ENCODE measurements at places on chromosomes 7 and 10. TPM values are rescaled to one million over a fixed set of nuclear protein-coding genes. Genes with fewer than 3 reads are reported as not detected.

- no peak for DNase-seq
Observed at GRCh38 chr7:22343612-22344011, 13.3 kb downstream of the RAPGEF5 start.

GRCh38 chr10:74871595-74872382, 45.4 kb downstream of the KAT6B start:
- DNase-seq, result no peak

- no peak for DNase-seq
Observed at GRCh38 chr10:127880557-127880956, 12.2 kb downstream of the CLRN3 start.

DNA sequence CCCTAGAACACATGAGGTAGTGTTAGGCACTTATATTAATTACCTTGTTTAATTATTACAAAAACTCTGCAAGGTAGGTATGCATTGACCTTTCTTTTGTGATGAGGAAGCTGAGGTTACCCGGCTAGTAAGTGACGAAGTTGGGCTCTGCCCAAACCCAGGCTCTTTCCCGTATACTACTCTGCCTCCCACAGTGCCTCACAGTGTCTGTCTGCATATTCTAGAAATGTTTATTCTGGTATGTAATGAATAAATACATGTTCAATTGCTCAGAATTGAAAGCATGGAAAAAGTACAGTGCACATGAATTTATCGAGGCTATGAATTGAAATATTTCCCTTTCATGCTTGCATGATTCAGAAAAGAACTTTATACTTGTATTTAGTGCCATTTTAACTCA, 304.9 kb downstream of the PHTF2 start:
- no peak for DNase-seq

DNA sequence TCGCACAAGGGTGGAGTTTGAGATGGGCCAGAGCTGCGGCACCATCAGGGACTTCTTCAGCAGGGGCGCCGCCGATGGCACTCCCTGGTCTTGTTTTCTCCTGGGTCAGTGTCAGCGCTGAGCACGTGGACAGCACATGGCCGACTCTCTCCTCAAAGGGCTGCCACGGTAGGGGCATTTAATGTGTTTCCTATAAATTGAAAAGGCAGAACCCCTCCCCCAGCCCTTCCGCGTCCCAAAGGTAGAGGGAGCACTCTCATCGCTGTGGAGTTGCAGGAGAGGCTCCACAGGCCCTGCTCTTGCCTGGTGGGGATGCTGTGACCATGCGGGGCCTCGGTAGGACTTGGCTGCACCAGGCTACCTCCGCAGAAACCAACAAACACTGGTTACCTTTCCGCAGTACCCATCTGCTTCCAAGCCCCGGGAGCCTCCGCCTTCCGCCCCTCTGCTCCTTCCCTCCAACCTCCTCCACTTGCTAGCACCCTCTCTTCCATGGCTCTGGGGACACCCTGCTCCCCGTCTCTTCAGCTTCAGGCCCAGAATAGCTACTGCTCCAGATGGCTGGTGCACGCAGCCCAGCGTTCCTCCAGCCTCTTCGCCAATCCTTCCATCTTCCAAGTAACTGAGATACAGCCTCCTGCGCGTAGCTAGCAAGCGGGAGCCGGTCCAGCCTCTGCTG, 166.3 kb upstream of the ADCY1 start:
- no peak for DNase-seq

GRCh38 chr10:124467165-124467564, 5.5 kb downstream of the LHPP start:
- DNase-seq, result no peak

DNA sequence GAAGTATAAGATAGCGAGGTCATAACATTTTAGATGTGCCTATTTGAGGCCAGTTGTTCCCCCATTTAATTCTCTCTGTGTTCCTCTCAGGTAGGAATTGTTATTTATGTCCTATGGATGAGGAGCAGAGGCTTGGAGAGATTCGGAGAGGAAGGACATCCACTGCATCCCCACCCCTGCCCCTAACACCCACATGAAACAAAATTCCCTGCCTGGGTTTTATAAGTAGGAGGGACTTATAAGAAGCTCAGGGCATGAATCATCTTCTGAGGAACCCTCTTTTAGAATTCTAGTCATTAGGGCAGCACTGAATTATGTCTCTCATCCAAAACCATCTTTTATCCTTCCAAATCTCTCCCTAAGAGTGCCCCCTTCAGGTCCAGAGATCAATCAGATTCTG, 5.0 kb downstream of the CHAT start:
- no peak for DNase-seq

DNA sequence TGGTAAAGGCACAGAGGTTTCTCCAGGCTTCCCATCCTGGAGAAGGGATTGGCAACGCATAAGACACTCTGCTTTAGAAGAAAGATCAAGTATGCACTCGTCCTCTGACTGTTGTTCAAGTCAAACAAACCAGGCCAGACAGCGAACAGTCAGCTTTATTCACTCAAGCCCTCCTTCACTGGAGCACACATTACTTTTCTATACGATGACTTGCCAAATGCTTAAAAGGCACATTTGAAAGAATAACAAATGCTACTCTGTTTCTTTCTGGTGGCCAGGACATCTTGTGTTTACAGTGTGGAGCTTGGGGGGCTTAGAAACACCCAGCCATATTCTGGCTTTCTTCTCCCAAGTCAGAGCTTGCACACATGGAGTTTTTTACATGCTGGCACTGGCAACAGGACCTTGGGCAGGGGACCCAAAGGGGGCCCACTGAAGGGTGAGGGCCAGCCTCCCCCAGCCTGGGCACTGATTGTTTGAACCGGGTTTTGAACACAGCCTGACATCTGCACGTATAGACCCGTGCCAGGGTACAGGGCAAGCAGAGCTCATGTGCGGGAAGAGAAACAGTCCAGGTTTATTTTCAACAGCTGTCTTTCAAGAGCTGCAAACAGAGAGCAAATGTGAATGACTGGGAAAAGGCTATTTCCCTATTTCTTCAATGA, 33.3 kb upstream of the FGFR2 start:
- DNase-seq, result no peak

- no peak for DNase-seq
Observed at GRCh38 chr10:101867931-101868330, 24.3 kb upstream of the KCNIP2 start.

DNA sequence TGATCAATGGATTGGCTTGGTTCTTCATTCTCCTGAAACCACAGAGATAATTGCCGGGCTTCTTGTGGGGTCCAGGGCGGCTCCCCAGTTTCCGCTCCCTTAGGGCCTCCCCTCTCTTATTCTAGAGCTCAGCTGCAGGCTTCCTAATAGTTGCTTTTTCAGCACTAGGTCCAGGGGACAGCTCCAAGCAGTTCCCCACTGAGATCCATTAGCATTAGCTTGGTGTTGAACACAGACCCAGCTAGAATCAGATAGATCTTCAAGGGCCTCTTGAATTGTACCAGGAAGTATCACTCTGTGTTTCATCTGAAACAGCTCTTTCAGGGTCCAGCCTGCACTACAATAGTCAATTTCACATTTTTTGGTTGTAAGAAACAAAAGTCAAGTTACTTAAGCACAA, 238.7 kb downstream of the SEC23IP start:
- no peak for DNase-seq

GRCh38 chr7:132840199-132840598, 241.7 kb downstream of the CHCHD3 start:
- no peak for DNase-seq

- DNase-seq, result peak; percentile 49
Observed at GRCh38 chr10:28768227-28768626, 90.9 kb downstream of the BAMBI start.

GRCh38 chr7:1505731-1506550, 1.8 kb upstream of the INTS1 start:
- no peak for DNase-seq

DNA sequence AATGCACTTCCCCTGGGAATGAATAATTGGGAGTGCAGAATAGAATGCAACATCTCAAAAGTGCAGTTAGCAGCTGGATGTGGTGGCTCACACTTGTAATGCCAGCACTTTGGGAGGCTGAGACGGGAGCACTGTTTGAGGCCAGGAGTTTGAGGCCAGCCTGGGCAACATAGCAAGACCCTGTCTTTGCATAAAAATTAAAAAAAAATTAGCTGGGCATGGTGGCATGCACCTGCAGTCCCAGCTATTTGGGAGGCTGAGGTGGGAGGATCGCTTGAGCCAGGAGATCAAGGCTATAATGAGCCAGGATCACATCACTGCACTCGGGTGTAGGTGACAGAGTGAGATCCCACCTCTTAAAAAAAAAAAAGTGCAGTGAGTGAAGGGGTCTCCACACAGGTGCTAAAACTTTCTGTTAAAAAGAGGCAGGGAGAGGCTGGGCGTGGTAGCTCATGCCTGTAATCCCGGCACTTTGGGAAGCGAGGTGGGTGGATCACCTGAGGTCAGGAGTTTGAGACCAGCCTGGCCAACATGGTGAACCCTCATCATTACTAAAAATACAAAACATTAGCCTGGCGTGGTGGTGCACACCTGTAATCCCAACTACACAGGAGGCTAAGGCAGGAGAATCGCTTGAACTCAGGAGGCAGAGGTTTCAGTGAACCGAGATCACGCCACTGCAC, 13.5 kb upstream of the ZMIZ1 start:
- DNase-seq, result no peak

DNA sequence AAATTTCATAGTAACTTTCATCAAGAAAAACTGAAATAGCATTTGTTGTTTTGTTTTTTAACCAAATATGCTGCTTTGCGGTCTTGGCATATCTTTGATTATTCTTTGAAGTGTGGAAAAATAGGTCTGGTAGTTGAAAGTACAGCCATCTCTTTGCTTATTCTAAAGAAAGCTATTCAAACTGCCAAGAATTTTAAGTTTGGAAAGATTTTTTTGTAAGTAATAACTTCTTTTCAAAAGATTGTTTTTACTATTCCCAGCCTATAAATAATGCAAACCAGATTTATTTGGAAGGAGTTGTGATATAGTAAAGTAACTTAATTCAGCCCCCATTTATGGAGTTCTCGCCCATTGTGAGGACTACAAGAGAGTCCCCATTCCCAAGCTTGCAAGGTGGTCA, 87.0 kb downstream of the ADD3 start:
- no peak for DNase-seq

DNA sequence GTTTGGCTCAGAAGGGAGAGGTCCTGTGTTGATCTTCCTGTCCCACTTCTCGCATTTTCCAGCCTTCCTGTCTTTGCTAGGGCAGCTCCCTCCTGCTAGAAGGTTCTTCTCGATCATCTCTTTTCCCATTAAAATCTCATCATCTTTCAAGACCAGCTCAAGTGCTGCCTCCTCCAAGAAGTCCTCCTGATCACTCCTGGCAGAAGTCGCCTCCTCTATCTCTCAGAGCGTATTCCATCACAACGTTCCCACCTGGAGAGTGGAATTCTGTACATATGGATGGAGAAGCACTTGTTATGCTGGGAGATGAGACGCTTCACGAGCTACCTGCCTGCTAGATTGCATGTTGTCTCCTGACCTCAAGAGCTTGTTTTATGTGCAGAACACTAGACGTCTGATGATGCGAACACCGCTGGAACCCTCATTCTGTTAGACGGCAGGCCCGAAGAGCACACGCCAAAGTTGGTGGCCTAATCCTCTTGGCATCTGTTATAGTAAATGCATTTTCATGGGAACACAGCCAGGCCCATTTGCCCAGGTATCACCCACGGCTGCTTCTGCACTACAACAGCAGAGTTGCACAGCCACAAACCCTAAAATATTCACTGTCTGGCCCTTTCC, 68.0 kb upstream of the INSIG1 start:
- DNase-seq, result no peak

GRCh38 chr7:72234086-72234485, 178.1 kb downstream of the CALN1 start:
- DNase-seq, result no peak

- no peak for DNase-seq
Observed at GRCh38 chr10:18155321-18155720, 15.1 kb downstream of the CACNB2 start.

GRCh38 chr7:131745390-131746248, 189.2 kb upstream of the PODXL start:
- no peak for DNase-seq

Gene DYDC2
- total RNA-seq, result 11.8 TPM

Gene WBP1L
- total RNA-seq, result 55.1 TPM

Gene H2BK1
- not detected for total RNA-seq

Gene KCND2
- total RNA-seq, result 74.5 TPM

Gene FAM241B
- total RNA-seq, result 5.1 TPM

Gene PTCD1
- total RNA-seq, result 5.3 TPM

Gene CLCN1
- total RNA-seq, result 0.28 TPM

Gene HOXA1
- 1.2 TPM for total RNA-seq

Gene FKBP9
- 108 TPM for total RNA-seq

Gene RADIL
- total RNA-seq, result 7.5 TPM

Gene TMEM196
- 16.5 TPM for total RNA-seq
